ENCODE measurements at places on chromosomes 11 and 22.

GRCh38 chr22:29635734-29636357, 32.4 kb downstream of the NF2 start:
- DNase-seq = no peak

DNA sequence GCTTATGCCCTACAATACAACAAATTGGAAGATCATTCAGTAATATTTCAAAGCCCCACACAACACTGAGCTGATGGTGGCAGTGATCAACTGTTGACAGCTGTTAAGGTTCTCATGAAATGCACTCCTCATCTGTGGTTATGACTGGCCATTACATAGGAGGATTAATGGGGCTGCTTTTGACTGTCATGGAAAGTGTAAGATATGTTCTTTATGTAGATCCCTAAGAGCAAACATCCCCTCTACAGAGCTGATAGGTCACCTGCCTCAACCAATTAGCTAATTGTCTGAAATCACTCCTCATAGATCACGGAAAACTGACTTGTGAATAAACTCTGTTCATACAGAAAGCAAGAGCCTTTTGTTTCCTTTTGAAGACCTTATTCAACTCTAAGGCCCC, 78.1 kb downstream of the GAB2 start:
- no peak for DNase-seq

DNA sequence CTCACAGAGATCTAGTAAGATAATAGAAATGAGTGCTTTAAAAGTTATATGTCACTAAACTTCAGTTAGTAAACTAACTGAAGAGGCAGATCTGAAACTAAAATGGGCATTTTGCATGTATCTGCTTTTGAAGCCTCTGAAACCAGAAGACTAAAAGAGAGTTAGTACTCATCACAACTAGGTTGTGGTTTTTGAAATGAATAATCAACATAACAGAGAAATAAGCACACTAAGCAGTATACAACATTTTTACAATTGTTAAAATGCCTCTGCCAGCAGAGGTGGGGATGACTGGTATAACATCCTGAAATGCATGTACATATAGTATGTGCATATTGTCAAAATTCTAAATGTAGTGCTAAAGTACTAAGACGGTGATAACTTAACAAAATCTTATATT, 564.5 kb downstream of the DLG2 start:
- DNase-seq = no peak

DNA sequence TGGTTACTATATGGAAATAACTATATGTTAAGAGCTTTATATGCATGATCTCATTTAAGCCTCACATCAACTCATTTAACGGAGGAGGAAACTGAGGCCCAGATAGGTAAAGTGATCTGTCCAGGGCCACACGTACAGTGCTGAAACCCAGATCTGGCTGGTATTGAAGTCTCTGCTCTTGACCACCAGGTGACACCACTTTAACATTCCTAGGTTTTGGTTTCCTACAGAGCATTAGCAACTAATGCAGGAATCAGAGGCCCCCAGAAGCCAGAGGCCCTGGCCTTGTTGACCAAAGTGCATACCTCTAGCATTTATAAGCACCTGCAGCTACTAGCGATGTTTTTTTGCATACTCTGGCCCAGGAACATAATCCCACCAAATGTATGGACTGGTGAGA, 12.9 kb upstream of the LIMK2 start:
- no peak for DNase-seq

- DNase-seq = no peak
Observed at GRCh38 chr11:60170566-60170965, 12.3 kb downstream of the MS4A6A start.
